NCI-H1436 treated with DMSO at 0.1 percent for 48 hours (cell line): ENCODE measurements at places on chromosomes 11 and 22.

DNA sequence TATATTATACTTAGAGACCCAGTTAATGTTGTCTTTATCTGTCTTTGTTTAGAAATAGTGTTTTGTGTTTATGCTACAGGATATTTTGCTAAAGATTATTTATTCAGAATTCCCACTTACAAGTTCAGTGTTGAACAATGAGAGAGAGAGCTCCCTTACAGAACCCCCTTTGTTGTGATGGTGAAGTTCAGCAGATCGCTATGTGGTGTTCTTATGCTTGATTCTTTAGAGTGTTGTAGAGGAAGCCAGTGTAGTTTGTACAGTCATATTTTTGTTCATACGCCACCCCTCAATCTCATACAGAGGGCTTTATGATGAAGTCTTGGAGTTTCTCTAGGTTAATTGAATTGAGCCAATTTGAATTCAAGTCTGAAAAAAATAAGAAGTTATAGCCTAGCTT is 150.2 kb downstream of the TMEM135 start:
- DNase-seq, result no peak

GRCh38 chr11:30392221-30392784 is 69.4 kb downstream of the ARL14EP start:
- no peak for DNase-seq

GRCh38 chr11:119907878-119908572 is 179.0 kb upstream of the NECTIN1 start:
- no peak for DNase-seq

- DNase-seq, result no peak
Observed at GRCh38 chr22:36599771-36600170, 70.8 kb upstream of the EIF3D start.

GRCh38 chr11:7004482-7004881 is 15.7 kb downstream of the ZNF214 start:
- DNase-seq, result no peak
